ENCODE measurements at places on chromosomes 7 and 10. TPM values are rescaled to one million over a fixed set of nuclear protein-coding genes. Genes with fewer than 3 reads are reported as not detected.

DNA sequence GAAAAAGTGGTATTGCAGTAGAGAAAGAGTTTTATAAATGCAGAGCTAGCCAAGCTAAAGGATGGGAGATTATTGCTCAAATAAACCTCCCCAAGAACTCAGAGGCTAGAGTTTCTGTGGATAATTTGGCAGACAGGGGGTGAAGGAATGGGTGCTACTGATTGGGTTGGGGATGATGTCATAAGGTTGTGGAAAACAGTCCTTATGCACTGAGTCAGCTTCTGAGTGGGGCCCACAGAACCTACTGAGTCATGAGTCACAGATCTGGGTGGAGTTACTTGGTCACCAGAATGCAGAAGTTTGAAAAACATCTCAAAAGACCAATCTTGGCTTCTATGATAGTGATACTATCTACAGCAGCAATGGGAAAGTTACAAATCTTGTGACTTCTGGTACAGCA lies 1146.7 kb downstream of the TYW1 start:
- H3K36me3 ChIP-seq, result no peaks in the 10 kb centered on the region
- H3K4me3 ChIP-seq, result no peak overlapping the region
- no peak for DNase-seq
- no peaks in the 10 kb centered on the region for H3K27me3 ChIP-seq

DNA sequence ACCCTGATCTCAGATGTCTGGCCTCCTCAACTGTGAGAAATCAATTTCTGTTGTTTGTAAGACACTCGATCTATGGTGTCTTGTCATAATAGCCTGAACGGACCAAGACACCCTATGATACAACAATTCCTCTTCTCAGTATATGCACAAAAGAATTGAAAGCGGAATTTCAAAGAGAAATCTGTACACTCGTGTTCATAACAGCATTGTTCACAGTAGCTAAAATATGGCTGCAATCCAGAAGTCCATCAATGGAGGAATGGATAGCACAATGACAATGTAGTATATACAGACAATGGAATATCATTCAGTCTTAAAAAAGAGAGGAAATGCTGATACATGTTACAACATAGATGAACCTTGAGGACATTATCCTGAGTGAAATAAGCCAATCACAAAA lies 354.6 kb downstream of the SFMBT2 start:
- no peak overlapping the region for H3K4me3 ChIP-seq
- no peak for DNase-seq
- no peak overlapping the region for H3K27ac ChIP-seq
- H3K27me3 ChIP-seq, result no peaks in the 10 kb centered on the region
- H3K4me1 ChIP-seq, result no peaks in the 10 kb centered on the region

GRCh38 chr7:132255115-132255797 lies 321.0 kb downstream of the PLXNA4 start:
- no peaks in the 10 kb centered on the region for H3K4me1 ChIP-seq
- H3K36me3 ChIP-seq, result no peaks in the 10 kb centered on the region
- DNase-seq, result no peak
- H3K4me3 ChIP-seq, result no peak overlapping the region
- peaks cover 3% of the 10 kb centered on the region for H3K27me3 ChIP-seq

- no peak overlapping the region for H3K27ac ChIP-seq
- H3K36me3 ChIP-seq, result no peaks in the 10 kb centered on the region
- H3K4me3 ChIP-seq, result no peak overlapping the region
- no peak for DNase-seq
- H3K4me1 ChIP-seq, result peaks cover 39% of the 10 kb centered on the region
Observed at GRCh38 chr10:21518641-21519396, 6.7 kb downstream of the SKIDA1 start.

GRCh38 chr10:55966101-55966500 lies 395.0 kb downstream of the ZWINT start:
- H3K36me3 ChIP-seq, result no peaks in the 10 kb centered on the region
- no peaks in the 10 kb centered on the region for H3K27me3 ChIP-seq
- H3K4me3 ChIP-seq, result no peak overlapping the region
- DNase-seq, result no peak
- no peak overlapping the region for H3K27ac ChIP-seq

DNA sequence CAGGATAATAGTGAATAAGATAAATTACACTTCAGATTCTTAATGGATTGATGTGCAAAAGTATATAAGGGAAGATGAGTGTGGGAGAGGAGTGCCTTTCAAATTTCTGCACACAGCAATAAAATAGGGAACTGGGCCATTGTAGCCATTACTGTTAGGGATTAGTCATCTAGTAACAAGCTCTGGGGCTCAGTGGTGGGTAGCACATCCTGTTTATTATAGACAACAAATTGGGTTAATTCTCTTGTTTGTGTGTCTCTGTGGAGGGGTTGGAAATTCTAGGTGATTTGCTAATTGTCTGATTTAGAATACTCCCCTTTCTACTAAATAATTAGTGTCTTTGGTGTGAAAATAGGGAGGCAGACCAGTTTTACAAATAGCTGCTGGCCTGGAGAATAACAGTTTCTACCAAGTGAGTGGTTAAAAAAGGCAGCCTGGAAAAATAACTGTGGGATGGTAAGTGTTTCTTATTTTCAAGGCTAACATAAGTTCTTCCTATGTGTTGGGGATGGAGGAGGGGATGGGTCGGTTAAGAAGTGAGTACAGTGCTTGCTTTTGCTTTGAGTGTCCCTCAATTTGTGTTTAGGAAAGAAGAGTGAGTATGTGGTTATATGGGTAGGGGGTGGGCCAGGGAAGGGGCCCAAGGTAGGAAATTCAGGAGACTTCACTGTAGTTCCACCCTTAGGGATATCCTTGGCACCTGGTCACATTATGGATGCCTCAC lies 43.3 kb upstream of the TMEM248 start:
- H3K27me3 ChIP-seq, result no peaks in the 10 kb centered on the region
- peaks cover 4% of the 10 kb centered on the region for H3K36me3 ChIP-seq
- DNase-seq, result peak; percentile 7
- no peak overlapping the region for H3K4me3 ChIP-seq

GRCh38 chr7:44750424-44750823 lies 1.8 kb downstream of the ZMIZ2 start:
- peaks cover 56% of the 10 kb centered on the region for H3K4me1 ChIP-seq
- peak overlapping the region; percentile 79 for H3K27ac ChIP-seq
- no peak for DNase-seq
- H3K27me3 ChIP-seq, result no peaks in the 10 kb centered on the region

GRCh38 chr10:26386781-26387180 lies 51.4 kb upstream of the APBB1IP start:
- peaks cover under 1% of the 10 kb centered on the region for H3K4me1 ChIP-seq
- H3K27ac ChIP-seq, result no peak overlapping the region
- no peak overlapping the region for H3K4me3 ChIP-seq
- H3K36me3 ChIP-seq, result no peaks in the 10 kb centered on the region

DNA sequence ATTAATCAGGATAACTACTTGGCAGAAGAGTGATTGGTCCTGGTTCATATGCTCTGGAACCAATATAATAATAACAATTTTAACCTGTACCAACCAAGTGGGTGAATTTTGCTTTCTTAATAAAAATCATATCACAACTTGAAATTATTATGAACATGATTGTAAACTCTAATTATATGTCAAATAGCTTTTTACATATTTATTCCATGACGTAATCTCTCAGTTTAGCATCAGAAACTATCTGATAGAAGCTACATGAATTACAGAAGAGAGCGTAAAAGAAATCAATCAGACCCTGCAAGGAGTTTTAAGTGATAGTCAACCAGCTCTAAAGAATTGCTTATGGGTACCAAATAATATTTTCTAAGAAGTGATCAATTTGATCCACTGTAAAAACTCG lies 10.1 kb downstream of the GNG11 start:
- no peaks in the 10 kb centered on the region for H3K27me3 ChIP-seq
- H3K4me3 ChIP-seq, result no peak overlapping the region
- no peak for DNase-seq
- H3K27ac ChIP-seq, result no peak overlapping the region
- H3K36me3 ChIP-seq, result no peaks in the 10 kb centered on the region

DNA sequence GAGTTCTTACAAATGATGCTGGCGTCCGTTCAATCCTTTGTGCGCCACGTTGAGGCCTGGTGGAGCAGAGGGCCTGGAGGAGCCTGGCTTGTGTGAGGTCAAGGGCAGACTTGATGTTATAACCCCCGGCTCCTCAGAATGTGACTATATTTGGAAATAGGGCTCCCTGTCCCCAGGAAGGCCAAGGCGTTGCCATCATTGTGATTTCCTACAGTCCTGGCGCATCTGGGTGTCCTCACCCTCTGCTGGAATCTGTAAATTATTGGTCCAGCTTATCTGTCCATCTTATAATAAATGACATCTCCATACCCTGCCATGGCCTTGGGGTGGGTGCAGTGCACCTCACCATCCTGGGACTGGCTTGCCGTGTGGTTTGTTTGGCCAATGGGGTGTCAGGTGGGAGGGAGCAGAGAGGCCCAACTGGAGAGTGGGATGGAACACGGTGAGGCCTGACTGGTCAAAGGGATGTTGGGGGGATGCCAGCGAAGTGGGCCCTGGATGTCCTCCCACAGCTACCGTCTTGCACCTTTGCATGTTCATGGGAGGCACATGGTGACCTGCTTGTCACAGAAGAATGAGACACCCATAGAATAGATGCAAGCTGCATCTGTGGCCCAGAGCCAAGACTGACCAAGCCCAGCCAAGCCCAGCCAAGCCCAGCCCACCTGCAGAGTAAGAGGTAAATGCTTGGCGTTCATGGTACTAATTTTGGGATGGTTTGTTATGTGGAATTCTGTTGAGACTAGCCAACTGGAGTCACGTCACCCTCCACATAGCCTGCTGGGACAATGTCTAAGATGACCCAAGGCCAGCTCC lies 11.1 kb upstream of the LRRC27 start:
- H3K27ac ChIP-seq, result no peak overlapping the region
- H3K4me3 ChIP-seq, result no peak overlapping the region
- no peaks in the 10 kb centered on the region for H3K4me1 ChIP-seq
- peaks cover 3% of the 10 kb centered on the region for H3K36me3 ChIP-seq
- no peaks in the 10 kb centered on the region for H3K27me3 ChIP-seq
- no peak for DNase-seq

DNA sequence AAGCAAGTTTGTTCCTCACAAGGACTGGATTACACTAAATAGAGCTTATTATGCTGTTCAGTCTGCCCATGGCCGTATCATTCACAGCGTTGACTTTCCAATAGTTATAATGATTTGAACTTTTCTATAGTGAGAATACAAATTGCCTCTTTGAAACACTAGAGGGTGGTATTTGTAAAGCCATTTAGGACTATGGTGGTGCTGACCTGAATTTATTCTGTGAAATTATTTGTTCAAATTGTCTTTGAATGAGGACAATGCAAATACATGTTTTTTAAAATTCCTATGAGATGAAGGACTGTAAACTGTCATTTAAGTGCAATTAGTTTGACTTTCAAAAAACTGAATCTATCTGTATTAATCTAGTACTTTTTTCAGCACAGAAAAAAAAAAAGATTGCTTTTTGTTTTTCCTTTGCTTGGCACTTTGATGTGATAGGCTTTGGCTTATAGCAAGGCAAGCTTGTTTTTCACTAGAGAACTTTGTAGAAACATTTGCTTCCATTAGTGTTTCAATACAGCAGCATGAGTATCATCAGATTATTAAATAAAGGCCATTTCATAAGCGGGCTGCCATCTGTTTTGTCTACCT lies 122.7 kb upstream of the TMEM229A start:
- no peak overlapping the region for H3K4me3 ChIP-seq
- no peaks in the 10 kb centered on the region for H3K27me3 ChIP-seq
- H3K27ac ChIP-seq, result no peak overlapping the region
- DNase-seq, result no peak
- no peaks in the 10 kb centered on the region for H3K4me1 ChIP-seq

DNA sequence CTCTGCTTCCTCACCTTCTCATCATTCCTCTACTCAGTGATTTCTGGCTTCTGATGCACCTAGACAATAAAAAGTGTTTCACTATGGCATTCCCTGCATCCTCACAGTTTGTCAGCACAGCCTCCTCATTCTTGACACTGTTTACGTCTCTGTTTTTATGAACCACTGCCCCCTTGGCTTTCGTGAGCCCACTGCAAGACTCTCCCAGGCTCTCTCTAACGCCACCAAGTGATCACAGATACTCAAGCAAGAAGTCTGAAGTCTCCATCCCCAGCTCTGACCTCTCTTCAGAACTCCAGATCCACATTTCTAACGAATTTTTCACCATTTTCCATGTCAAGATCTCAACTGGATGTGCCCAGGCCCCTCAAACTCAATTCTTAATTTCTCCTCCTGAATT lies 8.9 kb downstream of the SLC16A9 start:
- H3K4me1 ChIP-seq, result no peaks in the 10 kb centered on the region
- peaks cover 4% of the 10 kb centered on the region for H3K27me3 ChIP-seq
- no peak for DNase-seq
- H3K4me3 ChIP-seq, result no peak overlapping the region
- no peaks in the 10 kb centered on the region for H3K36me3 ChIP-seq

GRCh38 chr7:30352169-30352568 lies 67.8 kb downstream of the ZNRF2 start:
- peaks cover 11% of the 10 kb centered on the region for H3K4me1 ChIP-seq
- H3K27me3 ChIP-seq, result no peaks in the 10 kb centered on the region

Gene MEOX2
- not detected for total RNA-seq

Gene PDK4
- not detected for total RNA-seq

Gene PRPS1L1
- not detected for total RNA-seq
